RPMI8226 (cell line): ENCODE measurements at places on chromosomes 1 and 21.

DNA sequence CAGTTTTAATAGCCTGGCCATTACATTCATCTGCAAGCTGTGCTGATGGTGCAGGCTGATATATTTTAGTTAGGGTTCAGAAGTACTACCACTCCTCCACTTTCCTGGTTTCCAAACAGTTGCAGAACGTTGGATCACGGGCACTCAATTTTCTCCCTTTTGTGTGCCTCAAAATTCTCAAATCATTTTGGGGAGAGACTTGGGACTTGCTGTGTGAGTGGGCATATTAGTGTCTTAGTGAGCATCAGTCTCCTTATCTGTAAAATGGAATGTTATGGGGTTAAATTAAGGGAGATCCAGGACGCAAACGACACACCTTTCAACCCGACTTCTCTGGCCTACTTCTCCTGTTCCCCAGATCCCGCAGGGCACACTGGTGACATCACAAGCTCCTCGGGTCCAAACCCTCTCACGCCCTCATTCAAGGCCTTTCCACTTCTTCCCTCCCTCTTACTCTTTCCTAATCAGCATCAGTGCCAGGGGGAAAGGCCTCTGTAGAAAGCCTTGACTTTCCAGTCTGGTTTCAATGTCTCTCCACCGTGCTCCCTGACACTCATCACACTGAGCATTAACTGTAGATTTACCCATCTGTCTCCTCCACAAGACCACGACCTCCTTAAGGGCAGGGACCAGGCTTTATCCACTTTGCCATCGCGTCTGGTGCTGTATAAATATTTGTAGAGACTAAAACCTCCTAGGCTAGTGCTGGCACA, 1.2 kb downstream of the PIGP start:
- DNase-seq: no peak

GRCh38 chr1:185074307-185074706, 28.9 kb downstream of the RNF2 start:
- no peak for DNase-seq

DNA sequence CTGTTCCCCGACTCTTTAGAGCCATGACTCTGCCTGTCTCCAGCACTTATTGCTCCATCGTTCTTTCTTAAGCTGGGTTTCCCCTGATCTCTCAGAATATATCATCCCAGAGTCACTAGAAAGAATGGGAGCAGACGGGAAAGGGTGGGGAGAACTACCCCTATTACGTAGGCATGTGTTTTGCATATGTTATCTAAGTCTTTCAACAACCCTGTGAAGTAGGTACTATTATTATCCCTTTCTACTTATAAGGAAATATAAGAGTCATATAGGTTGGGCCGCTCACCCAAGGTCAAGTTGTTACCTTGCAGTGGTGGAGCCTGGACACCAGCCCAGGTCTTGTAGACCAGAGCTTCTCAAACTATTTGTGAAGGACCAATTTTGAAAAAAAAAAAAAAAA, 38.7 kb downstream of the ELF3 start:
- no peak for DNase-seq

DNA sequence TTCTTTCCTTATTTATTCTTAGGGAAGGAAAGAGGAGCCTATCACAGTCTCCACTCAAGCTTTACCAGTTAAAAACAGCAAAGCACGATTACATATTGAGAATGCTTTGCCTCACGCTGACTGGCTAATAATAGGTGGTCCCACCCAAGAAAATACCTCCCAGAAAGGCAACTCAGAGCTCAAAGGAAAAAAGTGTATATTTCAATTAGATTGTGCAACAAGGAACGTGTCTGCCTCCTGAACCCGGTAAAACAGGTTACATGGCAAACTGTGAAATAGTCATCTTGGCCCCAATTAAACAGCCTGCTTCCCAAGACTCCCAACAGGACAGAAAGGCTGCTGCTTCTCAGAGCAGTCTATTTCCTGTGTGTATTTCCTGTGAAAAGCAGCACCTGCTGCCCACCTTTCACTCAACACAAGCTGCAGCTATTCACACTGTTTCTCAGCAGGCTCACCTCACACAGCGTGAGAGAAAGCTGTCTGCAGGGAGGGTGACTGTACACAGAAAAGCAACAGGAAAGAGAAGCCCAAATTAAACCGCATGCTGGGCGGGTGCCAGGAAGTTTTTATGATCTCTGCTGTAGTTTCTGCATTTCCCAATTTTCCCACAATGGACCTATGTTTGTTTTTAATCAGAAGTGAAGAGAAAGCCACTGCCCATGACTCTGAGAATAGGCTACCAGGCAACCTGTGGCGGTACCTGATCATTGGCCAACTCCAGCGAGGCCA, 44.0 kb downstream of the URB1 start:
- DNase-seq: no peak

DNA sequence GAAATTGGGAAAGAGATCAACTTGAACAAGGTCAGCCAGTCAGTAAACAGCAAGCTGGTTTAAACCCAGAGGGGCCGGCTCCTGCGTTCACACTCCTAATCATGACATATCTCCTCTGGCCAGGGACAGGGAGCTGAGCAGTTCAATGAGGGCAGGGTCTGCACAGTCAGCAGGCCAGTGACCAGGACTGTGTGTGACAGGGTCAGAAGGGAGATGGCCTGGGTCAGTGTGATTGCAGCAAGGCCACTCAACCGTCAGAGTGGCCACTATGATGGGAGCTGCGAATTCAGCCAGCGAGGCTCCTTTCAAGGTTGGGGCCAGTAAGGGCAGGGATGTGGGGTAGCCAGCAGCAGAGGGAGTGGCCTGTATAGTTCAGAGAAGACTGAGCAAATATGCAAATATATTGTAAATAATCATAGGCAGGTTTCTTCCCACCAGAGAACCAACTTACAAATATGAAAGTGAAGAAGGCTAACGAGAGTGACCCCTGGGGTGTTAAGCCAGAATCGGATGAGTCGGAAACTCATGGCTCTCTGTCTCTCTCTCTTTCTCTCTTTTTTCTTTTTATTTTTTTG, 20.0 kb downstream of the NOL9 start:
- no peak for DNase-seq

- DNase-seq: no peak
These were observed 12.8 kb downstream of the ZNF687 start for GRCh38 chr1:151294742-151295462.

- DNase-seq: peak; percentile 45
These were observed 93.7 kb upstream of the ETS2 start for GRCh38 chr21:38712071-38712470.

DNA sequence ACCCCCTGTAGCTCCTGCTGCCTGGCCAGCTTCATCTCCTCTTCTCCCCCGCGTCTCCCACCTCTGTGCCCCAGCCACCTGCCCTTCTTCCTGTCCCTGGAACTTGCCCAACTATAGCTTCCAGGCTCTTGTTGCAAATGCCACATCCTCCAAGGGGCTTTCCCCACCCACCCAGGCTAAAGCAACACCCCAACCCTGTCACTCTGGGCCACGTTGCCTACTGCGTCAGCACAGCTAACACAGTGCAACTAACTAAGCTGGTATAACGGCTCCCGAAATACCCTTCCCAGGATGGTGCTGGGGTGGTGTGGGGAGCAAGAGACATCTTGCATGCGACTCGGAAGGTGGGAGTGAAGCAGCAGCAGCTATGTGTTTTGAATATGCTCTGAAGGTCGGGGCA, 19.7 kb downstream of the CAMK2N1 start:
- DNase-seq: no peak

GRCh38 chr21:22450507-22450906, 1452.3 kb downstream of the NCAM2 start:
- no peak for DNase-seq

DNA sequence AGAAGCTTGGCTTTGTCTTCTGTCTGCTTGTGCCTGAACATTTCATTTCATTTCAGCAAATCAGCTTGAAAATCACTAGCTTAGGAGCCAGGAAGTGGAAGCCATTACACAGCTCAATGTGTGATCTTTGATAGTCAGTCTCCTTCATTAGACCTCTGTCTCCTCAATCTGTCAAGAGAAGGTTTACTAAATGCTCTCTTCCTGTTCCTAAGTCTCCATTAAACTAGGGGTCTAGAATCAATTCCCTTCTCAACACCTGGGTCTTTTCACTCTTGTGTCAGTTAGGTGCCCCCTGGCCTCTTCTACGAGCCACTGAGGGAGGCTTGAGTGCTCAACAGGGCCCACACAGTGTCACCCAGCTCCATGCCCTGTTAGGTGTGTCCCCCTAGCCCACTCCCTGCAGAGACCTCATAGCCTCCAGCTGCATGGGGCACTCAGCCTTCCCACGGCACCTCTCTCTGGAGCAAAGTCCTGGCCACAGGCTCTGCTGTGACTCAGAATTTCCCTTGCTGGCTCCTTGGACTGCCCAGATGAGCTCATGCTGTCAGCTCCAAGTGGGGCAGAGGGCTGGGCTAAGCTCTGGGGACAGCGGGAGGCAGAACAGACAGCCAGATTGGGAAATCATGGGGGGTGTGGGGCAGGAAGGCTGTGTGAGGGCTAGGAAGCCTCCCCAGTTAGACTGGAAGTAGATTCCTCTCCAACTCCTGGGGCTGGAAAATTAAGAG, 115.7 kb upstream of the IPO9 start:
- no peak for DNase-seq

DNA sequence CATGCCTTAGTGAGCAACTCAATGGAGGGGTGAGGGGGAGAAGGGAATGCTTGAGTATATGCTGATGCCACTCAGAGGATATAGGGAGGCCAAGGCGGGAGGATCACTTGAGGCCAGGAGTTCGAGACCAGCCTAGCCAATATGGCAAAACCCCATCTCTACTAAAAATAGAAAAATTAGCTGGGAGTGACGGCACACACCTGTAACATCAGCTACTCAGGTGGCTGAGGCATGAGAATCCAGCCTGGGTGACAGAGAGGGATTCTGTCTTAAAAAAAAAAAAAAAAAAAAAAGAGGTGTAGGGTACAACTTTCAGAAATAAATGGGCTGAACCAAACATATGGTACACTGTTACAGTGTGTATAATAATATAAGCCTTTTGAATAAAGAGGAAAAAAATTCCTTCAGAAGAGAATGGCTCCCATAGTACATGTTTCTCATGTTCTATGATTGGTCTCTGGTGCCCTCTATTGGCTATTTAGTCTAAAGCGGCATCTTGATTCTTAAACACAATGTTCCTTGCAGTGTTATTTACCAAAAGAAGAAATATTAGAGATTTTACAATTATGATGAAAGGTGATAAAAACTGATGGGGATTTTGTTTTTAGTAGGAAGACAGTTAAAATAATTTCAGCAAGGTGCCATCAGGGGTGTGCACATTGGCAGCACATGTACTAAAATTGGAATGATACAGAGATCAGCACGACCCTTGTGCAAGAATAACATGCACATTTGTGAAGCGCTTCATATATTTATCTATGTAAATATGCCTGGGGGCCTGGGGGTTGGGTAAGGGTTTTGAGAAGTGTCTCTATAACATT, 109.8 kb downstream of the PATJ start:
- peak; percentile 67 for DNase-seq

GRCh38 chr1:116556289-116557006, 14.4 kb downstream of the CD58 start:
- no peak for DNase-seq

DNA sequence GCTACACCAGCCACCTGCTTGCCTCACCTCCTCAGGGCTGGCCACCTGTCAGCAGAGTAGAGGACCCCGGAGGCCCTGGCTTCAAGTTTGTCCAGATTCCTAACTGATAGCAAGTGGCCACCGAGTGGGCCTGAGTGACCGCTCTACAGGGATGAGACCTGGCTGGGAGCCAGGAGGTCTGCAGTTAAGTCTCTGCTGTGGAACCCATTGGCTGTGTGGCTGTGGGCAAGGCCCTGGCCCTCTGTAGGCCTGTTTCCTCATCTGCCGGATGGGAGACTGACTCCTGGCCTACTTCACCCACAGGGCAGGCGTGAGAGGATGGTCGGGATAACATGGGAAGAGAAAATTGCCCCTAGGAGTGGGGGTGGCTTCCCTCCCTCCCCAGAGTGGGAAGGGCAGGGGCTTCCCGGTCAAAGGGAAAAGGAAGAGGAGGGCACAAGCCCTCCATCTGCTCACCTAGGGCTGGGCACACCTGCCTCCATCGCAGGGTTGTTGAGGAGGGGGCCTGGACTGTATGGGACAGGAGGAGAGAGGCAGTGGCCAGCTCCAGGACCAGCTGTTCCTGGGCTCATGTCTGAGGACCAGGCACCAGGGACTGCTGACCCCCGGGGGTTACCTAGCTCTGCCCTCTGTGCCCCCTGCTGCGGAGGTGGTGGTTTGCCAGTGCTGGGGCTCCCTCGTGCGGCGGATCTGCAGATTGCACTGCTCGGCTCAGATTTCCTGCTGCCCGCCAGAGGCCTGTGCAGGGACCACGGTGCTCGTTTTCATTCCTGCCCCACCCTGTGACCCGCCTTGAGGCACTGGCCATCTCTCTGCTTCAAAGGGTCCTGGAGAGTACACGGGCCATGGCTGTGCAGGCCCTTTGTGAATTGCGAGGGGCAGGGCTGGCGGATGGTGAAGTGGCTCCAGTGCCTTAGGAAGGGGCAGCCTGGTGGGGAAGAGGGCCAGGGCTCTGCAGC, 9.1 kb upstream of the MTFR1L start:
- peak; percentile 71 for DNase-seq

DNA sequence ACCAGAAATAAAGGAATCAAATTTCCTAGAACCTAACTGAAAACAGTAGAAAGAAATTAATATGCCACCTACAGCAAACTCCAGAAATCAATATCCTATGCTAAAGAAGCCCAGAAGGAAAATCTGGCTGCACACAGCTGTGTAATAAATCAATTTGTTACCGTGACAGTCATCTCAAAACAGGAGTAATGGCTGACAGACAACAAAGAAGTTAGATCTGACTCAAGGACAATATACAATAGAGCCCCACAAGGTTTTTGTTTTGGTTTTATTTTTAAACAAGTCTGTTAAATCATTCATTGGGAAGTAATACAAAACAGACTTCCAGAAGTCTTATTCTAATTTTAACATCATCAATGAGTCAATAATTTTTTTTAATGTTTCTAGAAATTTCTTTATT, 168.4 kb downstream of the RERE start:
- DNase-seq: no peak

- DNase-seq: peak; percentile 57
These were observed 52.7 kb upstream of the ADARB1 start for GRCh38 chr21:45021428-45022347.

DNA sequence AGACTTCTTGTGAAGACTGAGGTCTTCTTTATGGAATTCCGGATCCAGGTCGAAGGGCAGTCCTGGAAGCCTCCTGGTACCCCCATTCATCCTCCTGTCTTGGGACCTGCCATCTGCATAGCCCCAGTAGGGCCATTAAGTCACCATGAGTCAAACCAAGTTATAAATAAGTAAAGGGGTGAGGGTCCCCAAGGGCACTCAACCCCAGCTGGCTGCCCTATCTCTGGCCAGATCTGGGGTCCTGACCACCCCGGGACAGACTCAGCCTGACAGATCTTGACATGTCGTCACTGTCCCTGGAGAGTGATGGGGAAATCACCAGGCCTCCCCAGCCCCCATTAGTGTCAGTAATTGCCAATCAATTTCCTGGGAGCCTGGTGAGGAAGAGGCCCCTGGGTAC, 108.7 kb downstream of the EPHB2 start:
- DNase-seq: no peak

- DNase-seq: no peak
These were observed 42.8 kb downstream of the CLDN14 start for GRCh38 chr21:36436829-36437744.

- DNase-seq: no peak
These were observed 39.3 kb downstream of the CRP start for GRCh38 chr1:159675046-159675445.

GRCh38 chr1:15958793-15959192, 17.1 kb downstream of the ZBTB17 start:
- no peak for DNase-seq
